Type B pancreatic cell (in vitro differentiated cells): ENCODE measurements at places on chromosomes 11 and 22. TPM values are rescaled to one million over a fixed set of nuclear protein-coding genes. Genes with fewer than 3 reads are reported as not detected.

Gene GSTT2B
- total RNA-seq: 0.50 TPM in 1 of 2 replicates, not detected in the other

Gene CRYBB3
- total RNA-seq: not detected in 2 replicates

Gene THY1
- total RNA-seq: 2.0 and 19.0 TPM in 2 replicates

Gene PATE2
- not detected in 2 replicates for total RNA-seq

DNA sequence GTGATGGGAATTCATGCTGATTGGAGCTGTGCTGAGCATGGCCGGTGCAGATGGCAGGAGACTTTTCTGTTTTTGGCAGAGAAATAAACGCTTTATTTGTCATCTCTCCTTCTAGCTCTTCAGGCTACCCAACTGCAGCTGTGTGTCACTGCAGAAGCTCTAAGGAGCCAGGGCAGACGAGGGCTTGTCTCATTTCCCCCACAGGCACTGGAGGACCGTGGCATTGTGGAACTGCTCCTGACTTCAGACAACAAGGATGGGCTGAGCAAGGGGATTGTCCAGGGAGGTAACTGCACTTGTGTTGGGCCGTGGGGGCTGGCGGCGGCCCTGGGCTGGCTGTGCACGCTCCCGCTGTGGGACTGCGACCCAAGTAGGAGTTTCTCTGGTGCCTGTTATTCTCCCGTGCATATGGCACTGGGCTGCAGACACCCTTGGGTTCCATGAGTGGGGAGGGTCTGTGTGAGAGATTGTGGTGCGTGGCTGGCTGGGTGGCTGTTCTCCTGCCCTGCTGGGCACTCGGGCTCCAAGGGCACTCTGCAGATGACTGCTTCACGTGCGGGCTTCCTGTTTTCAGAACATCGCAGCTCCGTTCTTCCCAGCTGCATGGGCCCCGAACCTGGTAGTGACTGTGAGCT is 27.2 kb downstream of the GLB1L2 start:
- DNase-seq: no peak

DNA sequence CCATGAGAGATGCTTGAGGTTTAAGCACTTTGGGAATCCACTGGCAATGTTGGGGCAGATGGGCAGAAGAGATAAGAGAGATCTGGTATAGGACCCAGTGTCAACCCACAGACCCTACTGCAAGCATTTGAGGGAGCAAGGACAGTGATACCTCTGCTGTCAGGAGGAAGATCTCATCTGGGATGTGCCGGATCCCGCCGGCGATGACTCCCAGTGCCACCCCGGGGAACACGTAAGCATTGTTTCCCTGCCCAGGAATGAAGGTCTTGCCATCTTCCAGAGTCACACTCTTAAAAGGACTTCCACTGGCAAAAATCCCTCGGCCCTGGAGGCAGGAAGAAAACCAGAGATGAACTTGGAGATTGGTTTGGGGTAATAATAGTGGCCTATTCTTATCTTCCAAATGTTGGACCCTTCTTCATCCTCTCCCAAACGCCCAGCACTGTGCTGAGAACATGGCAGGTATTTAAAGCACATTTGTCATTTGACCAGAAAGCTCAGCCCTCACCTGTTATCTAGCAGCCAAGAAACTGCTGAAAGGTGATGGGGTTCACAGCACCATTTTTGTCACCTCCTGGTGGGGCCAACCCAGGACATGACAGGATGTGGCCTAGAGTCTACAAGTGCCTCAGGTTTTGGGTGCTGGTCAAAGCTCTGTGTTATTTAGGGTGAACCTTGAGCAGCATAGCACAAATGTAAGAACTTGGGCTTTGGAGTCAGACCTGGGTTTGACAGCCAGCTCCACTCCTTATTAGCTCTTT is 71.7 kb downstream of the CCDC81 start:
- DNase-seq: no peak

GRCh38 chr11:36308577-36308976 is 12.5 kb downstream of the PRR5L start:
- no peak for DNase-seq

DNA sequence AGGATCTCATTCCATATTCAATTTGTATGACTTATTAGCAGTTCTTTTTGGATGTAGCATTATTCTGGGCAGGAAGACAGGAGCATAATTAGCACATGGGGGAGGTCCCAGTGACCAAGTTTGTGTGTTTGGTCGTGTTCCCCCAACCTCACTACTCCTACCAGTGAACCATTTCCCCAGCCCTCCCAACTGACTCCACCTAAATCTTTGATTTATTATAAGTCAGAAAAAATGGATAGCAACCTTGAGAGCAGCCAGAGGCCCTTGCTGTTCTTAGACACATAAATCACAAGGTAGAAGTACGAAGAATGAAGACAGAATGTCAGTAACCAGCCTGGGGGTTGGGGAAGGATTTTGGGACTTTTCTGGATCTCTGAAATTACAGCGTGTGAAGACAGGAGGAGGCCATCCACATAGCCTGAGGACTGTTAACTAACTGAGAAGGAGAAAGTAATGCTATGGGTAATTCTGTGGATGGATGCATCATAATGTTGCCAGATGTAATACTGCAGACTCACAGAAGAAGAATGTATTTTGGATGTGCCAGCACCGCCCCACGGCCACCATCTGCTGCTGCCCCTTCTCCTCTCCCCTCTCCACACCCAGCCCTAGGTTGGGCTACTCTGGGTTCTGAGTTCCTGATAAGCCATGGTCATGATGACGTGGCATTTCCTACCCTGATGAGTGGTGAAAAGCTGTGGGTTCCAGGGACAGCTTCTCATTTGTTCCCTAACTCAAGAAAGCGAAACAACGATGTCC is 124.3 kb upstream of the TTC12 start:
- no peak for DNase-seq

DNA sequence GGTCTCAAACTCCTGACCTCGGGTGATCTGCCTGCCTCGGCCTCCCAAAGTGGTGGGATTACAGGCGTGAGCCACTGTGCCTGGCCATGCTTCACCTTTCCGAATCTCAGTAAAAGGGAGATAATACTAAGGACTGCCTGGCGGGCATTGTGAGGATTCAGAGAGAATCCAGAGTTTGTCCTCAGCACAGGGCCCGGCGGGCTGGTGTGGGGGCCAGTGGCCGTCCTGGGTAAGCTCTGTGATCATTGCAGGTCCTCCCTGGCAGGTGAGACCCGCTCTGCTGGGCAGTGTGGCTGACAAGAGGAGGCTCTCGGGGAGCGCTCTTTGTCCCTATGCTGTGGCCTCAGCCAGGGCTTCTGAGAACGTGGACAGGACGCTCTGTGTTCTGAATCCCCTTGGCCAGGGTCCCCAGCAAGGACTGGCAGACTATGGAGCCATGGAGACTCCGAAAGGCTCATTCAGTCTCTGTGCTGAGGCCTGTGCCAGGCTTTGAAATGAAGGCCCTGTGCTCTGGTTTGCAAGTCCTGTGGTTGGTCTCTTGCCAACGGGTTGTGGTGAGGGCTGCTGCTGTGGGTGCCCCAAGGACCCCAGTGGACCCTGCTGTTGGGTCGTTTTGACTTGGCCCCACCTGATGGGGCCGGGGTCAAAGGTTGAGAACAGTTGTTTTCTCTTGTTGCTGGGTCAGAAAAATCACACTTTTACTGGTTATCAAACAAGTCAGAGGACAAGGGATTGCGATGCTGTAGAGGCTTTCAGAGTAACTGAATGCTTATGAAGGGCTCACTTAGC is 2.1 kb downstream of the TPCN2 start:
- DNase-seq: no peak

DNA sequence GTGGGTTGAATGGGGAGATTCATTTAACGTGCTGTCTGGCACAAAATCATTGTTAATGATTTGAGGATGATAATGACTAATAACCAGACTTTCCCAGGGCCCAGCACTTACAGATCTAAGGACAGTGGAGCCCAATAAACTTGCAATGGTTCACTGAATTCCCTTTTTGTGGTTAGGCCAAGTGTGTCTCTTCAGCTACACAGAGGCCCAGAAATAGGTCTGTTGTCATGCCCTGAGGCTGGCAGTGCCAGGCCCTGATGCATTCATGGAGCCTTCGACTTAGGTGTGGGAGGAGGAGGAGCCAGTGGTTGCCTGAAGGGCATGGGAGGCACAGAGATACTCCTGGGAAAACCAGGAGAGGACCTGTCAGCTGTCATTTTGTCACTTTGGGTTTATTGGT is 56.1 kb downstream of the KIAA1671 start:
- DNase-seq: no peak

GRCh38 chr11:2693271-2694261 is 6.2 kb downstream of the KCNQ1OT1 start:
- DNase-seq: no peak
